Stimulated activated CD4-positive, alpha-beta T cell treated with anti-CD3 and anti-CD28 coated beads, TNF-alpha, amount 100 ng/mL, for 24 hours (primary cell): ENCODE measurements at places on chromosomes 6 and 20.

- no peak for DNase-seq
Observed at GRCh38 chr20:44596010-44596409, 13.6 kb downstream of the PKIG start.

DNA sequence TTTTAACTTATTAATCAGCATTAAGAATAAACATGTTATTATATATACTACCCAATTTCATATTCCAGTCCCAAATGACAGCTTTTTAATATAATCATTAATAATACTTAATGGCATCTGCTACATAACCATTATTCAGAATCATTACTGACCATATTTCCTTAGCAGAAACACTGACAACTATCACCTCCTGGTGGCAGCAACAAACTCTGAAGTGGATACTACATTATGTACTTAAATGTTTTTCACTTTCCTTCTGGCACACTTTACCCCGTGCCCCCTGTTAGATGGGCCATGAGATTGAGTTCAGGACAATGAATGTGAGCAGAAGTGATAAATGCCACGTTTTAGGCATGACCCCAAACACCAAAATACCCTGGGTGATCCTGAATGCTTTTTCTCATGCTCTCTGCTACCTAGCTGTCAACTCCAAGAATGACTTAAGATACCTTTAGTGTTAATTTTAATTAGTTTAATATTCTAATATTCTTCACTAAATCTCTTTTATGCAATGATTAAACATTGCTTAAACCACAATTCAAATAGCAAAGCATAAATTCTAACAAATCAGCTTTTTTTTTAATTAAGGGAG, 77.1 kb downstream of the LMBRD1 start:
- no peak for DNase-seq

- DNase-seq = no peak
Observed at GRCh38 chr6:150764334-150765066, 101.0 kb upstream of the MTHFD1L start.

DNA sequence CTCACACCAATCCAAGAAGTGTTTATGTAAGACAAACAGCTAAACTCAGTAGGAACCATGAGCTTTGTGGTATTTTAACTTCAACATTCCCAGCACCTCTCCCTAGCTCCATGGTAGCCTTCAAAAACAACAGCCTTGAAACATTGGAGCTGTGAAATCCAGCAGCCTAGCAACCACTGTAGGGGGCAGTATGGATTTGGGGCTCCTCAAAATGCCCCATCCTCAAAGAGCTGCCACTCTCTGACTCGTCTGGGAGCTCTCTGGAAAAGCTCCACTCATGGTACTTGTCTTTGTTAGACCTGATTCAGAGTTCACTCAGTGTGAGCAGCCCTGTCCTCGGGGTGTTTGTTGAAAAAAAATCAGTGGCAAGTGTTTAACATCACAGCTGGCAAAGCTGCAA, 82.9 kb downstream of the KIF6 start:
- no peak for DNase-seq

DNA sequence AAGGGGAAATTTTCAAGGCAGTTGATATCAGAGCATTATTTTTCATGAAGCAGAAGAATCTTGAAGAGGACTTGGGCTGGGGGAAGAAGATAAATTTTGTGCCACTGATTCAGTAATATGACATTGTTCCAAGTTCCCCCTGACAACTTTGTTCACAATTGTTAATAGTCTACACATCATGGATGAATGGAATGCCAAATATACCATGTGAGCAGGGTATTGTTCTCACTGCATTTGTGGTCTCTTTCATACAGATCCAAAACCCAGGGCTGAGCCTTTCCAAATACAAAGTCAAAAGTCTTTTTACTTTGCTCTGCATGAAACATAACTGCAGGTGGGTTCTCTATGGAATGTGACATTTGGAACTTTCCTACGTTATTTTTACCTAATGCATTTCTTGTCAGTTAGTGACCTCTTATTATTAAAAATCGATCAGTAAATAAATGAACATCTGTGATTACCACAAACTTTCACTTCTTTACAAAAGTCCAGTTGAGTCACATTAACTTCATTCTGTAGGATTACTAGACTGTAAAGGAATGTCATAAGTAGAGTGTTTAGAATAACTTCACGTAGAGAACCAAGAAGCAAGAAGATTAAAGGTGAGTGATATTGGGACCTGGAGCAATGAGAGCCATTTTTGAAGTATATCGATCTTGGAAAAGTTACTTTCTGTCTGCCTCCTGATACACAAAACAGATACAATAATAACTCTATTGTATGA, 100.9 kb downstream of the RCAN2 start:
- no peak for DNase-seq

GRCh38 chr20:62832212-62832922, 15.5 kb downstream of the COL9A3 start:
- DNase-seq = no peak

DNA sequence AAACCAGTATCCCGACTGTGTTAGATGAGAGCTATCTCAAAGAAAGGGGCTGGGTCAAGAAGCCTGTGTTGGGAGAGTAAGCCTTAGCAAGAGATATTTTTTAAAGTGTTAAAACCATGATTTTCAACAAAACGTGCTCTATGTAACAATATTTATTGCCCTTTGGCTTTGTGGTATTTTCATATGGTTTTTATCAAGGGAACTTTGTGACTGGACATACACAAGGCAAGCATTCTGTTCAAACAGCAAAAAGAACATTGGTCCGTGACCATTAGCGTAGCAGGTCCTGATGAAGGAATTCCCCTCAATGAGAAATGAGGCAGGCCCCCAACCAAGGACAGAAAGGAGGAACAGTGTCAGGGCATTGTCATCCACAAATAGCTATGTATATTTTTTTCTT, 222.6 kb downstream of the MYLK4 start:
- DNase-seq = no peak

DNA sequence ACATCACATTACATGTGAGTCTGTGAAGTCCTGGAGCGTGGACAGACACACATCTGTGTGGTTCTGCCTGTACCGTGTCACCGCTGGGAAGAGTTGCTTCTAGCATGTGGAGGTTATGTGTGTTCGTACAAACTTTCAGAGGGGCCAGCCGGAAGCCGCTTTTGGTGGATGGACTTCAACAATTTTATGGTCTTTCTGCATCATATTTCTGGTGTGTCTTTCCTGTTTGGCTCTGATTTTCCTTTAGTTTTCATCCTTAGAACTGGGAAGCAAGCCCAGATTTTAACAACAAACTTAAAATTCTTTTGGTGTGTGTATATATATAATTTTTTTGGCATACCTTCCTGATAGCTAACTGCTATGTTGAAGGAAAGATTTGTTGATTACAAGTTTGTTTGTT, 71.2 kb downstream of the TIAM2 start:
- no peak for DNase-seq

DNA sequence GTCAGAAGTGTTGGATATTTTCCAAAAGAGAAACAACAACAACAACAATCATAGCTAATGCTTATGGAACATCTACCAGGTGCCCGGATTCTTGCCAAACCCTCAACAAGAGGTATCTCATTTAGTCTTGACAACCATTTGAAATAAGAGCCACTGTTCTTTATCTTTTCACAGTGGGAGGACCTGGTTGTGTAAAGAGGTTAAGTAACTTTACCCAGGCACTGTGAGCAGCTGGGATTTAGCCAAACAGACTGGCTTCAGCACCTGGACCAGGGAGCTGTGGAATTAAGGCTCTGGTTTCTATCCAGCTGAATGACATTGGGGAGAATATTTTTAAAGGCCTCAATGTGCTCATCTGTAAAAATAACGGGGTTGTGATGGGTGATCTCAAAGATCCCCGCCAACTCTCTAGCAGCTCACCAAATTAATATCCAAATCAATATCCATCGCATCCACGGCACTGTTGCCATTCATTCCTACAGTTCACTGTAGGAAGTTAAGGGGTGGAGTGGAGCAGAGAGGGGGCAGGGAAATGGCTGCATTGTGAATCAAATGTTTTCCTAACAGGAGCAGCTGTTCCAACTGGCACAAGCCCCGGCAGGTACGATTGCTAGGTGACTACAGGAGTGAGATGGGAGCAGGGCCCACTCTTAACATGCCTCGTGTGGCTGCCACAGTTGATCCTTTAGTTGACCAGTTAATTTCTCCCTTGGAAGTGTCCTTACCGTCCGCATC, 61.8 kb downstream of the GCNT2 start:
- DNase-seq = no peak

- DNase-seq = no peak
Observed at GRCh38 chr6:161618831-161619454, 345.1 kb upstream of the AGPAT4 start.

DNA sequence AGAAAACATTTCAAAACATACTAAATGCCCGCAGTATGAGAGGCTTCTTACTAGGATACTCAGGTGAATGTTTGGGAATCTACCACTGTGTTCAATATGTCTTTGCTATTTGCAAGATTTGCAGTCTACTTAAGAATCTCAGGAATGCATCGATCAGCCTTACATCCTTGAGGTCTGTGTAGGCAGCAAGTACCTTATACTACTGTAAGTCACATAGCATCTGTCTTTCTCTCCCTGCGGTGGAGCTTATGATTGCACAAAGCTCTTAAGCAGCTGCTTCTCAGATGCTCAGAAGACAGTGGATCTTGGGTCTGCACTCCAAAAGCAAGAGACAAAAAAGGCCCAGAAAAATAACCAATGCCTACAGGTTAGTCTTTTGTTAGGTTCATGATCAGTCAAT, 21.4 kb downstream of the PCSK2 start:
- DNase-seq = no peak

DNA sequence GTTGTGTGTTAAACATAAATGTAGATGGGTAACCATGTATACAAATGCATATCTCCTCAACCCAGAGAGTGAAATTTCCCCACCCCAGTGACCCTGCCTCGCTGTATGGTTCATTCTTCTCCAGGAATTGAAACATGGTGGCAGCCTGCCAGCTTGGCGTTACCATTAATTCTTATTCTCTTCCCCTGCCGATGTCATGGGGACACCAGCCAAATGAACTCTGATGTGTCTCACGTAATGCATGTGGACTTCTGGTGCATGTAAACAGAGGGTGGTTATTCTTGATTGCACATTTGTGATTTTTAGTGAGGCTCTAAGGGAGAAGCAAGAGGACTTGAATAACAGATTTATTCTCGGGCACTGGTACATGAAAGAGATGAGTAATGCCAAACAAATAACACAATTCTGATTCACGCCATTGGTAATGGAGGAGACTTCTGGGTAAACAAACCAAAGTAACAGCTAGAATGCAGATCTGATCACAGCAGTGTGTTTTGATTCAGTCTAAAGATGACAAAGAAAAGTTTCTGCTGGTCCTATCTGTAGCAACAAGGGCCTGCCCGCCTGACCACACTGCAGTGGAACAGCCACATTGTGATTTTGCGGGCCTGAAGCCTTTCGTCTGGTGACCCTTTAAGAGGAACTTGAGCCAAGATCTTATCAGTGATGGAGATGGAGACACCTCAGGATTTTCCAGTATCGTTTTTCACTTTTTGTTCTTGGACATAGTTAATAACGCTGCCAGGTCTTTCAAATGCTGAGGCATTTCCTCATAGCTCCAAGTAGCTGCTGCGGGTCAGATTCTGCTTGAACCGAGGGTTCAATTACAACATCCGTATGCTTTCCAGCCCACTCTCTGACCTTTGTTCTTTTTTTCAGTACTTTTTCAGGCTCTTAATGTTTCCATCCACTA, 171.8 kb upstream of the AKAP12 start:
- DNase-seq = no peak

- DNase-seq = no peak
Observed at GRCh38 chr20:46690219-46691106, 1.2 kb upstream of the TP53RK start.

- DNase-seq = no peak
Observed at GRCh38 chr6:149897015-149897697, 757 bp downstream of the RAET1E start.

DNA sequence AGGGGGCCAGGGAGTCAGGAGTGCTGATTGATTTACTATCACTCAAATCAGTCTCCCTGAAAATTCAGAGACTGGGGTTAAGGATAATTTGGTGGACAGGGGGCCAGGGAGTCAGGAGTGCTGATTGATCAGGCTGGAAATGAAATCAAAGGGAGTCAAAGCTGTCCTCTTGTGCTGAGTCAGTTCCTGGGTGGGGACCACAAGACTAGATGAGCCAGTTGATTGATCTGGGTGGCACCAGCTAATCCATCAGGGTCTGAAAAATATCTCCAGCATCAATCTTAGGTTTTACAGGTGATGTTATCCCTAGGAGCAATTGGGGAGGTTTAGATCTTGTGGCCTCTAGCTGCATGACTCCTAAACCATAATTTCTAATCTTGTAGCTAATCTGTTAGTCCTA, 6.1 kb upstream of the AFG1L start:
- DNase-seq = no peak
